H54 (cell line): ENCODE measurements at places on chromosomes 7 and 10.

DNA sequence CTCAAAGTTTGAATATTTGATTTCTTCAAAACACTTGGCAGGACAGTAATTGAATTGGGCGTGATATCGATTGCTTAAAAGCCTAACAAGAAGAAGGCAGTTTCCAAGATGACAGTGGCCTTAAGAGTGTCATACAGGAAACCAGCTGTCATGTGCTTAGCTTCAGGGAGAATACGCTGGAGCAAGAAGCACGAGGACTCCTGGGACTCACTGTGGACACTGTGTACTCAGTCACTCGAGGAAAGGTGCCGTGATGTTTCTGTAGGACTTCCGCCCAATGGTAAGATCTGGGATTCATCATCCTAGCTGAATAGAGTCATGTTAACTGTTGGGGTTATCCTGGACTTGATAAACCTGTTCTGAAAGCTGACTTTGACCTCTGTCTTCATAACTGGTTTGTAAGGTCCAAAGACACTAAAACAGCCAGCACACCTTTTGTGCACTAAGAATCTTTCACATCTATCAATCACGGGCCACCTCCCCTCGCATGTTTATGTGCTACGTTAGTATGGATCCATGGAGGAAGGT is 113.5 kb downstream of the CELF2 start:
- no peak for DNase-seq

GRCh38 chr7:22992874-22993840 is 20.8 kb downstream of the HYCC1 start:
- DNase-seq = no peak

DNA sequence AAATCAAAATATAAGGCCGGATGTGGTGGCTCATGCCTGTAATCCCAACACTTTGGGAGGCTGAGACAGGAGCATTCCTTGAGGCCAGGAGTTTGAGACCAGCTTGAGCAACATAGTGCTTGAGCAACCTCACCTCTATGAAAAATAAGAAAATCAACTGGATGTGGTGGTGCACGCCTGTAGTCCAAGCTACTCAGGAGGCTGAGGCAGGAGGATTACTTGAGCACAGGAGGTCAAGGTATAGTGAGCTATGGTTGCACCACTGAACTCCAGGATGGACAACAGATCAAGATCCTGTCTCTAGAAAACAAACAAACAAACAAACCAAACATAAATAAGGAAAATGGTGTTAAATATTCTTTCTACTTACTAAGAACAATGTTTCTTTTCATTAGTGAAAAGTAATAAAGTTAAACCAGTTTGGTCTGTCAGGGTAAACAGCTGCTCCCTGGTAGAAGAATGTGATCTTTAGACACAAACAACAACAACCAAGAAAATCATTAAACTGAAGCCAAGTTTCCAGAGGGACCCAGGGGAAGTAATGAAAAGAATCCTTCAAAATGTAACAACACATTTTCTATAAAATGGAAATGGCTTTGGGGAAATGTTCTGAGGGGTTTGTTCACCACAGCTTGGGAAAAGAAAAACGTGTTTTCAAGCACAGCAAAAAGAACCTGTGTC is 17.5 kb upstream of the BAG3 start:
- no peak for DNase-seq

DNA sequence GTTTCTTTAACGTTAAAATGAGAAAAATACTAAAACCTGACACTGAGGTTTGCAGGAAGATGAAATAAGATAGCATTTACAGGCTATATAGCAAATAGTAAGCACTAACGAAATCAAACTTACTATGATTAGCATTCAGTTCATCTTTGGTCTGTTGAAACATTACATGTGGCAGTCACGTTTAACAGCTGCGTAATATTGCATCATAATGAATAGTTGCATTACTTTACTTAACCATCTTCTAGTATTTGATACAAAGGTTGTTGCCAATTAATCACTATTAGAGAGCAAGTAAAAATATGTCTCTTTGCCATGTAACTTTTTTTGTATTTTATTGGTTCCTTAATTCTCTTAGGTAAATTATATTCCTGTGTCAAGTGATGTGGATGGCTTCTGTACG is 131.8 kb upstream of the GHITM start:
- no peak for DNase-seq

DNA sequence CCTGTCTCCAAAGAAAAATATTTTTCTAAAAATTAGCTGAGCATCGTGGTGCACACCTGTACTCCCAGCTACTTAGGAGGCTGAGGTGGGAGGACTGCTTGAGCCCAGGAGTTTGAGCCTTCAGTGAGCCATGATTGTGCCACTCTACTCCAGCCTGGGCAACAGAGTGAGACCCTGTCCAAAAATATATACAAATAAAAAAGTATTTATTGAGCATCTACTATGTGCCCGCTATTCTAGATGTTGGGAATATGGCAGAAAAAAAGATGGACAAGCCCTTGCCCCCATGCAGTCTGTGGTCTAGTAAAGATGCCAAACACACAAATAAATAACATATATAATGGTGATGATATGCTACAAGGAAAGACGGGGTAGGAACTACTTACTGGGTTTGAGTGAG is 4.3 kb upstream of the STX1A start:
- DNase-seq = no peak

GRCh38 chr7:130417213-130417612 is 23.6 kb downstream of the CEP41 start:
- no peak for DNase-seq

DNA sequence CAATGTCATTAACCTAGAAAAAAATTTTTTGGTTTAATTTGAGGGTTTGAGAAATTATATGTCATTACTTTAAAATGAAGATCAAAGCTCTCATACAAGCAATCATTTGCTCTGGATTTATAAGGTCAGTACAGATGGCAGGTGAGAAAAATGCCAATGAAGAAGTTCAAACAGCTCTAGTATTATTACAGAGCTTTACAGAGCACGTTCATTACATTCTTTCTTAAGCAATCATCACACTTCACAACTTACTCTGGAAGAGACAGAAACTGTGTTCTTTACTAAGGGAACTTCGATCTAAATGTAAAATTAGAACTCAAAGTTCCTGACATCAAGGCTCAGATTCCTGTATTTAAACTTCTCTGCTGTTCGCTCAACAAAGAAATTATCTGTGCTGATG is 153.4 kb downstream of the ATE1 start:
- DNase-seq = no peak

- no peak for DNase-seq
Observed at GRCh38 chr10:111034598-111035310, 42.1 kb upstream of the ADRA2A start.

GRCh38 chr10:28858646-28859045 is 181.3 kb downstream of the BAMBI start:
- DNase-seq = no peak

DNA sequence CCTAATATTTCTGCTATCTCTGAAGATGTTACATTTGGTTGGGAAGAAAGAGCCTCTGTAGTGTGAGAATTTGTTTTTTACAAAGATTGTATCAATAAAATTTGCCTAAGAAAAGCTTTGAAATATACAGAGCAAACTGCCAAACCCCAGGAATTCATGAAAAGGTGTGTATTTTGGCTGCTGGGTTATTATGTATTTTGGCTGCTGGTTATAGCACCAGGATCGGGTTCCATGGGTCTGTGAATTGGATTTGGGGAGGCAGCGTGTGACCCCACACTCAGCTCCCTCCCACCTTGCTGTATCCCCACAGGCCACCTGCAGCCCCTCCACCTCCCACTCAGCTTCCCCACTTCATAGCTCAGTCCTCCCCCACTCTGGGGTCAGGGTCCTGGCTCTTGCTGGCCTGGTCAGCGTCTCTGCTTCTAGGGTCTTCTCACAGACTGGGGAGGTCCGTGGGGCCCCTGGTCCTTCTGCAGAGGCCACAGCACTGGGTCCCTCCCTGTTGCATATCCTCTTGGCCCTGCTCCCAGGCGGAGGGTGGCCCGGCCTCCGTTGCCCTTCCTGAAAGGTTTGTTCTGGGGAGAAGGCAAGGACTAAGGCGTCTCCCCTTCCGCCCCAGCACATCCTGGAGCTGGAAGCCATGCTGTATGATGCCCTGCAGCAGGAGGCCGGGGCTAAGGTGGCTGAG is 24.0 kb upstream of the DPYSL4 start:
- DNase-seq = no peak

DNA sequence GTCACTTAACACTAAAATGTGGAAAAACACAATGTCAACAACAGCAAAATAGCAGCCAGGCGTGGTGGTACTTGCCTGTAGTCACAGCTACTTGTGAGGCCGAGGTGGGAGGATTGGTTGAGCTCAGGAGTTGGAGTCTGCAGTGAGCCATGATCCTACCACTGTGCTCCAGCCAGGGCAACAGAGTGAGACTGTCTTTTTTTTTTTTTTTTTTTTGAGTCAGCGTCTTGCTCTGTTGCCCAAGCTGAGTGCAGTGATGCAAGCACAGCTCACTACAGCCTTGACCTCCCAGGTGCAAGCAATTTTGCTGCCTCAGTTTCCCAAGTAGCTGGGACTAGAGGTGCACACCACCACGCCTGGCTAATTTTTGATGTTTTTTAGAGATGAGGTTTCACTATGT is 6.1 kb downstream of the KCTD7 start:
- no peak for DNase-seq

DNA sequence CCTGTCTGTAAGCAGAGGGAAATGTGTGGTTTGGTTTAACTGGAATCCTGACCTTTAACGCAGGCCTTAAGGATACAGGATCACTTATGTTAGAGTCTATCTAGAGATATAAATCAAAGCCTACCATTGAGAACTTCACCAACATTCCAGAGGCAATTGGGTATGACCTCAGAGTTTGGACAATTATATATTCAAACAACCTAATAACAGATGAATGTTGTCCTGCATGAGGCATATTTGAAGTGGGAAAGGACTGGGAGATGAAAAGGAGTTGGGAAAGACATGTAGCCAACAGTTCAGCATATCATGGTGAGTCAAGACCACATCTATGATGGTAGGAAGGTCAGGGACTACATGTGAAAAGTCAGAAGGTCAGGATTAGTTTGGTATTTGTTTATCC is 274.2 kb downstream of the DOCK4 start:
- DNase-seq = no peak

- no peak for DNase-seq
Observed at GRCh38 chr10:82144153-82144552, 269.2 kb downstream of the NRG3 start.

DNA sequence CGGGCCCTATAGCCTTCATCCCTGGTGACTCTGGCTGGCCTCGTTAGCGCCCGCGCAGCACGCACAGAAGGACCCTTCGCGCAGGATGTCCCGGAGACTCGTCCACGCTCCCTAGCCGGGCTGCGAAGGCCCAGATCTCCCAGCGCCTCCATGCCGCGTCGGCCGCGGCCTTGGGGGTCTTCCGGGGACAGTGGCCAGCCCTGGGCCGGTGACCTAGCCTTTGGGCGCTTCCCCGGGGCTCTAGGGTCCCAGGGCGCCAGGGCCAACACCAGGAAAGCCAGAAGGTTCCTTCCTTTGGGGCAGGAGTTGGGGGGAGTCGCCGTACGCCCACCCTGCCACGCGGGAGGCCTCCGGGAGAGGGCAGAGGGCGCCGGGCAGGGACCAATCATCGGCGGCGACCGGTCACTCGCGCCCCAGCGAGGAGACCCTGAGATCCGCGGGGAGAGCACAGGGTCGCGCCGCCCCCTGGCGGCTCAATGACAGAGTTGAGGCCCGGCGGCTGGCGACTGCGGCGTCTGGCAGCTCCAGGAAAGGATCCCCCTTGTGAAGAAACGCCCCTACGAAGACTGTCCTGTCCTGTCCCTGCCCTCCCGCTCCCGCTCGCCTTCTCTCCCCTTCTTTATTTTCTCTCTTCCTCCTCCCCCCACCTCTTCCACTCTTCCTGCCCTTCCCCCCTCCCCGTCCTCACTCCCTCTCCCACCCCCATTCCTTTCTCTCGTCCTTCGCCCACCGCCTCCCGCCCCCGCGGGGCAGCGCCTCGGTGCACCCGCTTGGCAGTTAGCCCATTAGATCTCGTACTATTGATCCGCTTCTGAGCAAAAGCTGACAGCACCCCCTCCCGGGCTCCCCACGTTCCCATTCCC is 62.3 kb upstream of the LBX1 start:
- no peak for DNase-seq

DNA sequence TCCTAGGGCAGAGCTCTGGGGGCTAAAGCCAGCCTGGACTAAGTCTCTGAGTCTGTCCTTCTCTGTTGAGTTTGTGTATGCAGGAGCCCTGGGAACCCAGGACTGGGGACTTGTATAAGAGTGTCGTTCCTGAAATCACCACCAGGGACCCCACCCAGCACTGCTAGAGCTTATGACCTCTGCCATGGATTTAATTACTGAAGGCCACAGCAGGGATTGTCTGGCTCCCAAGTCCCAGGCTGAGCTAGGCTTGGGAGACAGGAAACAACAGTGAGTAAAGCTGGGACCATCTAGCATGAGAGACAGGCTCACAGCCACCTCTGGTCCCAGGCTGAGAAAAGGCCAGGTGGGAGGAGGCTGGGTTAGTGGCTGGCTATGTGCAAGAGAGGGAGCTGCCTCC is 1.4 kb upstream of the TSPAN15 start:
- peak; percentile 77 for DNase-seq

DNA sequence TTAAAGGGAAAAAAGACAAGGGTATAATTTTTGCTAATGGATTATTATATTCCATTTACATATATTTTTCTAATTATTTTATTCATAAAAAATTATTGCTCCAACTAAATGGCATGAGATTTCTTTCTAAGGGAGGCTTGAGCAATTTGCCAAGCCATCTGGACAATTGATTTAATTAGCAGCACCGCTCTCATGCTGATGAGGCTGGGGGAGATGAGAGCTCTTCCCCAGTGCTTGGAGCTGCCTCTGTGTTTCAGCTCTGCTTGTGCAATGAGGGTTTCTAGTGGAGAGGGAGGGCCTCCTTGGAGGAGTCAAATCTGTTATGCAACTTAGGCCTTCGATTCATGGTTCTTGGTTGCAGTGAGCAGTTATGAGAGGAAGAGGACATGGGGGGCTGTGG is 574.3 kb downstream of the TCERG1L start:
- no peak for DNase-seq

GRCh38 chr7:151351027-151351426 is 9.4 kb downstream of the NUB1 start:
- no peak for DNase-seq

DNA sequence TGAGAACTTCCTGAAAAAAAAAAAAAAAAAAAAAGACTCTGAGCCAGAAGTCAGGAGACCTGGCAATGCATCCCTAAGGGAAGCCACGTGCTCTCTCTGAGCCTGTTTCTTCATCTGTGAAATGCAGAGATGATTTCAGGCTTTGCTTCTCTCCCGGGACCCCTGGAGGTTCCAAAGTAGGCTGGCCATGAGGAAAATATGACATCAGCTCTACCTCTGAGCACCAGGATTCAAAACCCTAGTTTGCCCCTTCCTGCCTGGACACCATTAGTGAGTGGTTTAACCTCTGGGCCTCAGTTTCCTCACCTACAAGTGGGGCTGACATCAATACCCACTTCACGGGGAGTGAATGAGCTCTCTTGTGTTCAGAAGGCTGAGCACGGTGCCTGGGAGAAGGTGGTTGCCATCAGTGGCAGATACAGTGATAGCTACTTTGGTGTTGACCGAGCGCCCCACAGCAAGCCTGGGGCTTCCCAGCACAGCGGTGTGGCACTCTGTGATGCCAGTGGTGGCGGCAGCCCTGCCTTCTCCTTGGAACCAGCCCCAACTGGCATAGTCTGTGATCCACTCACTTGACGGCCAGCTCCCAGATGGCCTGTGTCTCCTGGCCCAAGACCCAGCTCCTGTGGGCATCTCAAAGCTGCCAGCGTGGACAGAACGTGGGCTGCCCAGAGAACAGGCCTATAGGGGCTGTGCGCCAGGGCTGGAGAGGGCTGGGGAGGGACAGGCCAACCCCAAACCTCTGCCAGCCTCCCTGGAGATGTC is 153.1 kb upstream of the UNC5B start:
- DNase-seq = no peak

- no peak for DNase-seq
Observed at GRCh38 chr7:99990460-99990852, 14.6 kb upstream of the AZGP1 start.

GRCh38 chr10:129784891-129785290 is 179.2 kb downstream of the EBF3 start:
- DNase-seq = no peak
